ENCODE measurements at places on chromosomes 5 and 9.

DNA sequence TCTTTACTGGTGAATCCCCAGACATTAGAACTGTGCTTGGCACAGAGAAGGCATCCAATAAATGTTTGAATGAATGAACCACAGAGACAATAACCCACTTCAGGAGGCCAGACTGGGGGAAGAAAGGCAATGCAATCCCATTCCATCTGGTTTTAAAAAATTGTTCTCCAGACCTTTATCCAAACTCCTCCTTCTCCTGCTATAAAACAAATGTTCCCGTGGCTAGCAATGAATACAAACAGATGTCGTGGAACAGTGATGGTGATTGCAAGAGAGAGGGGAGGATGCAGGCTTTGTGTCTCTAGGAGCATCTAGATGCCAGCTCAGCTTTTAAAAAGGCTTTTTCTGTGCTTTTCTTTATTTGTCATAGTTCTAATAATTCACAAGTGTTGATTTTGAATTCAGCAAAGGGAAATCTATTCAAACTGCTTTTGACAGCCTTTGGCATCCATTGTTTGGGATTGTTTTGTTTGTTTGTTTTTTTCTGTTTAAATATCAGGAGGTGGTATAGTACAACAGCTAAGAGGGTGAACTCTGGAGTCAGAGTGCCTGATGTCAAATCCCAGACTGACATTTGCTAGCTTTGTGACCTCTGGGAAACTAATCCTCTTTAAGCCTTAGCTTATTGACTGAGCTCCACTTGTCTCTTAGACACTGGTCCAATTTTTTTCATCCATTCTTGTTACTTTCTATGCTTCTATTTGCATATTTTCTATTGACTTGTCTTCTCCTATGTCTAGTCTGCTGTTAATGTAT is 59.1 kb downstream of the TNFSF15 start:
- no peak for DNase-seq

- no peak for DNase-seq
These were observed 501.9 kb downstream of the KDM4C start for GRCh38 chr9:7259544-7260241.

GRCh38 chr5:68222310-68222709 is 6.8 kb downstream of the PIK3R1 start:
- DNase-seq: no peak

DNA sequence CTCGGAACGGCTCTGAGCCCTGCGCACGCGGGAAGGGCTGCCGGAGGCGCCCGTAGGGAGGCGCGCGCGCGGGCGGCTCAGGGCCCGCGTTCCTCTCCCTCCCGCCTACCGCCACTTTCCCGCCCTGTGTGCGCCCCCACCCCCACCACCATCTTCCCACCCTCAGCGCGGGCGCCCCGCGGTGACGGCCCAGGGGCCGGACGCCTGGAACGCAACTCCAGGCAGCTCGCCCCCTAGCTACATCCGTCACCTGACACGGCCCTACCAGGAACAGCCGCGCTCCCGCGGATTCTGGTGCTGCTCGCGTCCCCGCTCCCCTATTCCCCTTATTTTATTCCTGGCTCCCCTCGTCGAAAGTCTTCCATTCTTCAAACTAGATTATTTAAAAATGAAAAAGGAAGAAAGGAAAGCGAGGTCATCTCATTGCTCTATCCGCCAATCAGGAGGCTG is at the start of gene CDKN2B-AS1:
Gene CDKN2B-AS1, plus strand, starts transcription at position 236 of the 450 bp plus-strand sequence.
- DNase-seq: no peak

DNA sequence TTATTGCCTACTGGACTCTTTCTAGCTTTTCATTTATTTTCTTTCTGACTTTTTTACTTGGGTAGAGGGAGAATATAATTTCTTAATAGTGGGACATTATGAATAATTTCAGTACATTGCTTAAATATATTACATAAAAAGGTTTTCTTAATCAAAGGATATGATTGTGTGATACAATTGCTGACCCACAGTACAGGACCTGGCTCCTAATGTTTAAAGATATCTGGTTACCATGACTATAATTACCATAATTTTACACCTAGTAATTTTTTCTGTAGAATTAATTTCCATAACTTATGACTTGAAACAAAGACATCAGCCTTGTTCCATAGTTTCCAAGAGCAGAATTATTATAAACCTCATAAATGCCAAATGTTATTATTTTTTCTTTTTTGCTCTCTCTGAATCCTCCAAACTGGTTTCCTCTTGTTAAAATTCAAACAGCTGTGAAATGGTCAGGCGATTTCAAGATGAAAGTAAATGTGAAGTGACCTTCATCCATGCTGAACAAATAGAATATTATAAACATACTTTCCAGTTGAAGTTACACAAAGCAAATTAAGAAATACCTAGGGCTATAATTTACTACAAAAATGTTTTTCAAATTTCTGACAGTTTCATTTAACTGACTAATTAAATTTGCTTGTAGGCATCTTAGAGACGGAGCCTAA is 301.2 kb upstream of the TYRP1 start:
- DNase-seq: no peak

DNA sequence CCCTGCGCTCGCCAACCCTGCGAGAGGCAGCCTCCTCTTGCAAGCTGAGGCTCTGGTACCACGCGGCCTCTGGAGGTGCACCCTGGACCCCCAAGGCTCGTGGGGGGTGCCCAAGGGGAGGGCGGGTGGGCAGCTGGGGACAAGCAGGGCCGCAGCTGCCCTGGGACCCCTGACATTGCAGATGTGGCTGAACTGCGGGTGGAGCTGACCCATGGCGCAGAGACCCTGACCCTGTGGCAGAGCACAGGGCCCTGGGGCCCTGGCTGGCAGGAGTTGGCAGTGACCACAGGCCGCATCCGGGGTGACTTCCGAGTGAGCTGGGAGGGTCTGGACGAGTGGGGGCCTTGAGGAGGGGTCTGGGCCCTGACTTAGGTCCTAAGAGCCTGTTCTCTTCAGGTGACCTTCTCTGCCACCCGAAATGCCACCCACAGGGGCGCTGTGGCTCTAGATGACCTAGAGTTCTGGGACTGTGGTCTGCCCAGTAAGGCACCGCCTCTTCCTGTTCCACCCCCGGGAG is 1.5 kb downstream of the MAMDC4 start:
- no peak for DNase-seq

GRCh38 chr5:2991884-2992283 is 240.4 kb upstream of the IRX2 start:
- DNase-seq: no peak

DNA sequence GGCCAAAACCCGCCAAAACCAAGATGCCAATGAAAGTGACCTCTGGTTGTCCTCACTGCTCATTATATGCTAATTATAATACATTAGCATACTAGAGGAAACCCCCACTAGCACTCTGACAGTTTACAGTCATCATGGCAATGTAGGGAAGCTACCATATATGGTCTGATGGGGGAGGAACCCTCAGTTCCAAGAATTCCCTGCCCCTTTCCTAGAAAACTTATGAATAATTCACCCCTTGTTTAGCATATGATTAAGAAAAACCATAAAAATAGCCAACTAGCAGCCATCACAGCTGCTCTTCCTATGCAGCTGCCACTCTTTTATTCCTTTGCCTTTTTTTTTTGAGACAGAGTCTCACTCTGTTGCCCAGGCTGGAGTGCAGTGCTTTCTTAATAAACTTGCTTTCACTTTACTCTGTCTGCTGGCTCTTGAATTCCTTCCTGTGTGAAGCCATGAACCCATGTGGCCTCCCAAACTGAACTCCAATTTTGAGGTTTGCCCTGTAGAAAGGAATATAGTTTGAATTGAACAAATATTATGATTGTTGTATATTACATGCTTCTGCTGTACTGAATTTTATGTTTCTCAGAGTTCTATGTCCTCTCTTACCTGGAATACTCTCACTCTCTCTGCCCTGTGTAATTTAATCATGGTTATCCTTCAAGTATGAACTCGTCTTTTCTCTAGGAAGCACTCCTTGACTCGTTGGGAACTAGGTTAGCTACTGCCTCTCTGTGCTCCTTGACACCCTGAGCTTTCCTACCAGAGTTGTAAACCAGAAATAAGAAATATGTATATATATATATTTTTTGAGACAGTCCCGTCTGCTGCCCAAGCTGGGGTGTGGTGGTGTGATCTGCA is 59.8 kb downstream of the KIAA1958 start:
- no peak for DNase-seq

DNA sequence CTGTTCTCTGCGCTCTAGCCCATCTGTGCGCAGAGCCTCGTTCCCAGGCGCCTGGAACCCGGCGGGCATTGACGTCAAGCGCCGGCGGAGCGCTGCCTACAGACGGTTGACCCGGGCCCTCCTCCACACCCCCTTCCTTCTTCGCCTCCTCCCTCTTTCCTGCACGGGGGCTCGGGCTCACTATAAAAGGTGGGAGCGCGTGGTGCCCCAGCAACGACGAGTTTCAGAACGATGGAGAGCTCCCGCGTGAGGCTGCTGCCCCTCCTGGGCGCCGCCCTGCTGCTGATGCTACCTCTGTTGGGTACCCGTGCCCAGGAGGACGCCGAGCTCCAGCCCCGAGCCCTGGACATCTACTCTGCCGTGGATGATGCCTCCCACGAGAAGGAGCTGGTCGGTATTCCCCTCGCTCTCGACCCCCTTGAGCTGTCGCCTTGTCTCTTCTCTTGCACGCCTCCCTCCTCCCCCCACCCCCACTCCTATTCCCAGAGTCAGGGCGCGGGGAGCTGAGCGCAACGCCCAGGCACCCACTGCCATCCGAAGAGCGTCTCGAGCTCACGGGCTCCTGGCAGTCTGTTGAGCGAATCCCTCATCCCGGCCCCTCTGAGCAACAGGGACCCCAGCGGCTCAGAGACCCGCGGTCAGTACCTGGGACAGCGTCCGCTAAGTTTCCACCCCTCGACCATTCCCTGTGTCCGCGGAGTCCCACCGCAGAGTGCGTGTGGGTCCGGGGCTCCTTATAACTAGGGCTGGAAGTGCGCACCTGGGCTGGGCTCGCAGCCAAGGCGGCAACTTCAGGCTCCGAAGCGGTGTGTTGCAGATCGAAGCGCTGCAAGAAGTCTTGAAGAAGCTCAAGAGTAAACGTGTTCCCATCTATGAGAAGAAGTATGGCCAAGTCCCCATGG is at the start of gene CARTPT:
Gene CARTPT, plus strand, starts transcription at position 213 of the 902 bp plus-strand sequence. Its CDS starts 19 bp downstream, at position 232.
- DNase-seq: no peak

GRCh38 chr5:108381954-108382783 is at the start of gene FBXL17:
FBXL17 (minus strand) TSS chr5:108382098.
- peak; percentile 97 for DNase-seq

DNA sequence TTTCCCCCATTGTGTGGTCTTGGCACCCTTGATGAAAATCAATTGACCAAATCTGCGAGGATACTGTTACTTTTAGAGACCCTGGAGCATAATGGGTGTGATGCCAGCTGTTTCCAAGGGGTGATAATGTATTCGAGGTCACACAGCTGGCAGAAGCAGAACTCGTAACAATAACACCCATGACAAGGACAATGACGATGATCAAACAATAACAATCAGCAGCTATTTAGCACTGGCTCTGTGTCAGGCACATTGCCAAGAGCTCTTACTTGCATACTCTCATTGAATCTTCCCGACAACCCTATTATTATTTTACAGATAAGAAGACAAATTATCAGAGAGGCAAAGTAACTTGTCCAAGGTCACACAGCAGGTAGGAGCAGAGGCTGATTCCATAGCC is 223.7 kb upstream of the MSX2 start:
- no peak for DNase-seq

DNA sequence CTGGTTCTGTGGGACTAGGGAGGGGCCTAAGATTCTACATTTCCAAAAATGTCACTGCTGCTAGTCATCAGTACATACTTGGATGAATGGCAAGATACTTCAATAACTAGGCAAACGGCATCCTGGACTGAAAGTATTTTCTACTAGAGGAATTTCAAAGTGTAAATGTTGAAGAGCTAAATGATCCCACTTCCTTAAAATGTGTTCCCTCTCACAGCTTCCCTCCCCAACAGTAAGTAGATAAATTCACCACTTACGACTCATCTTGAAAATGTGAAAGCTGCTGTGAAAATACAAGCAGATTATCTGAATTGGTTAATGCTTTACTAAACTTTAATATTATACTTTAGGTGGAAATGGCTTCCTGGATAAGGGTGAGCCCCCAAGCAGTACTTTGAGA is 1571.5 kb upstream of the WWC1 start:
- DNase-seq: no peak

DNA sequence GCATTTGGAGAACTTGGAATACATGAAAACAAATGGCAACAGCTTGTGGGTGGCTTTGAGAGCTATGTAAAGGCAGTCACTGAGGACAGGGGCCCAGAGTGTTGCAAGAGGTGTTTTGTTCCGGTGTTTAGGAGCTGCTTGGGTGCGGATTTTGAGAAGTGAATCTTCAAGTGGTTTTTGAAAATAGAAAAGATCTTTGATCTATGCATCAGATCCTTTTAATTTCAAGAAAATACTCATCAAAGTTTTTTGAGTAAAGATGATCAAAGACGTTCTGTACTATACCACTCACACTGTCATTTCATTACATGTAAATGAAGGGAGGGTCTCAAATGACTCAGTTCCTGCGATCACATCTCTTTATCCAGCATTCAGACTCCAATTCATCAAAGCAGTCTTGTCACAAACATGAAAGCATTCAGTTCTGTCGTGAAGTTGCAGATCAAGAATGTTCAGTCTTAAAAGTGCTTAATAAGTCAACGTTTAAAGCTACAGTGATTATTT is 112.5 kb downstream of the WDR41 start:
- no peak for DNase-seq

DNA sequence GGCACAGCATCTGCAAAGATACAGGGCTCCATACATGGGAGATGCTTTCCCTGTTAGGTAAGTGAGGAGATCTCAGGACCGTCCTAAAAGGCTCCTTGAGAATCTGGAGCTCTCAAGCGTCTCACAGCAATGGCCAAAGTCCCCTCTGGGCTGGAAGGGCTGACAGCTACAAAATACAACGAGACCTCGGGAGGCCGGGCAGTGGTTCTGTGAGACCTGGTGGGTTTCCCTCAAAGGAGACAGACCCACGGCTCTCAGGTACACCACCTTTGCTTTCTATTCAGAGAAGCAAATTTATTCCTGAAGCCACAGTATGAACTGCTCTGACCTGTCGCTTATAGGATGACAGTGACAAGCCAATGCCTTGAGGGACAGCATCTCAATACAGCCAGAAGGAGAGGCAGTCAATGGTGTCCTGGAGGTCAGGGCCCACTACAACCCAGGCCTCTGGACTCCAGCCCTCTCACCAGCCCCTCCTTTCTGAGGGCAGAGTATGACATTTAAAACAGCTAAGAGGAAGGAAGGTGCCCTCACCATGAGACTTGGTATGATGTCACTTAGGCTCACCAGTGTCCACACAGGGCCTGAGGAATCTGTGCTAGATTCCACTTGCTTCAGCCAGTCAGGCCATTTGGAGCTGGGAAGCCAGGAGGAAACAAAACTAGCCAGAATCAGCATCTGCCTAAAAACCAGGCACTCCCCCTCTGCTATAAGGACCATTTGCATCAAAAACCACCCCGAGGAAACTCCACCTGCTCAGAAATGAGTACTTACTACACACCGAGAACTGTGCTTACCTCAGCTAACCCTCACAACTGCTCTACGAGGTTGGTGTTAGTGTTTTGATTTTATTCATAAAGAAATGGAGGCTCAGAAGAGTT is 86.5 kb upstream of the FSTL4 start:
- no peak for DNase-seq

GRCh38 chr5:155394727-155395126 is 381.2 kb downstream of the KIF4B start:
- DNase-seq: no peak

All from SW 1271 (cell line).